ENCODE measurements at places on chromosomes 5 and 9. TPM values are rescaled to one million over a fixed set of nuclear protein-coding genes. Genes with fewer than 3 reads are reported as not detected.

DNA sequence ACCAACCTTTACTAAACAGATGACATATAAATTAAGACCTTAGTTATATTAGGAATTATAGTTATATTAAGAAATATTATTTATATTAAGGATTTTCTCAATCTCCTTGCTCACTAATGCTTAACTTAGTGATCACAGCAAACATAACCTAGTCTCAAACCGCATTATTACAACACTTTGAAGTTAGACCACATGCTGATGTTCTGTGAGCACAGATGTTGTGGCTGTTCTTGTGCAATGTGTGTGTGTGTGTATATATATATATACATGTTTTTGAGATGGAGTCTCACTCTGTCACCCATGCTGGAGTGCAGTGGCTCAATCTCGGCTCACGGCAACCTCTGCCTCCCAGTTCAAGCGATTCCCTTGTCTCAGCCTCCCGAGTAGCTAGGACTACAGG is 20.5 kb downstream of the ELP1 start:
- no peak for DNase-seq
- no peak overlapping the region for H3K4me3 ChIP-seq
- no peaks in the 10 kb centered on the region for H3K4me1 ChIP-seq
- H3K27me3 ChIP-seq: no peaks in the 10 kb centered on the region

DNA sequence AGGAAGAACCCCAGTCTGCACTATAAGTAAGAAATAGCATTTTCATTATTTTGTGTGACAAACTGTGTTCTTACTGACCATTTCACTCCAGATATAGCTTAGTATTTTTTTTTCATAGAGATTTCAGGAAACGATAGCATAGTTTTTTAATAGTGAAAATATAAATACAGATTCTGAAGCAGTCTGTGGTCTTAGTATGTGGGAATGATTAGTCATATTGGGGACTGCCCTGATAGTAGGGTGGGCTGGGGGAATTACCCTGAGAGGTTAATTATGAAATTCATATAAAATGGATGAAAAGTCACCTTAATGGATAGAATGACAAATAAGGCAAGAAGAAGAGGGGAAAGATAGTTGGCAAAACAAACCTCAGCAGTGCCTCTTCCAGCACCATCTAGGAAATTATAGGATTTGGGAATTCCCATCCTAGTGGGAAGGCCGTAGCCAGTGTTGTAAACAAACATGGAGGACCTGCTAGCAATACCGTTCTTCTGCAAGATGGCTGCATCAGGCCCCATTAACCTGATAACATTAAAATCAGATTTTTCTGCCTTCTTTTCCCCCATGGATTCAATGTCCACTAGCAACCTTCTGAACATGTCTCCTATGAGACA is 23.7 kb upstream of the NR3C1 start:
- H3K27ac ChIP-seq: no peak overlapping the region
- no peak for DNase-seq
- no peaks in the 10 kb centered on the region for H3K4me1 ChIP-seq
- H3K36me3 ChIP-seq: no peaks in the 10 kb centered on the region

- peaks cover 27% of the 10 kb centered on the region for H3K4me1 ChIP-seq
- no peaks in the 10 kb centered on the region for H3K36me3 ChIP-seq
- peak overlapping the region; percentile 100 for H3K27ac ChIP-seq
- H3K4me3 ChIP-seq: peak overlapping the region; percentile 61
- no peaks in the 10 kb centered on the region for H3K27me3 ChIP-seq
These were observed 644 bp downstream of the IER5L start for GRCh38 chr9:129177443-129177790.

GRCh38 chr5:56112526-56113121 is 117.9 kb upstream of the IL6ST start:
- no peak overlapping the region for H3K27ac ChIP-seq
- DNase-seq: no peak
- H3K4me1 ChIP-seq: peaks cover 34% of the 10 kb centered on the region
- H3K4me3 ChIP-seq: no peak overlapping the region

GRCh38 chr9:71250581-71250980 is 129.2 kb upstream of the TRPM3 start:
- no peak overlapping the region for H3K27ac ChIP-seq
- no peaks in the 10 kb centered on the region for H3K27me3 ChIP-seq
- no peaks in the 10 kb centered on the region for H3K4me1 ChIP-seq

DNA sequence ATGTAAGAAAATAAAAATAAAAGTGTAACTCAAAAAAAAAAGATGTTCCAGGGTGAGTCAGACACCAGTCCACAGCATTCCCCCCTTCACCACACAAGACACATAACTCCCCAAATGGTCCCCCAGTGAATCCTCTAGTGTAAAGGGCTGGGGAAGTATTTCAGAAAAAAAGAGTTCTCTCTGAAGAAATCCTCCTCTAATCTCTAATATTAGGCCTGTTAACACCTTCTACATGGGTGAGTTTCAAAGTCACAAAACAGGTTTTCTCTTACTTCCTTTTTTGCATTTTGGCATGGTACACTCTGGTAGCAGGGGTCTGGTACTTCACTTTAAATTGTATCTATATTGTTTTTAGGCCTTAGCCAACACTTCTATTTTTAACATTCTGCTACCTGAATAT is 28.2 kb downstream of the RNF145 start:
- peak overlapping the region; percentile 26 for H3K27ac ChIP-seq
- DNase-seq: no peak
- no peak overlapping the region for H3K4me3 ChIP-seq
- H3K4me1 ChIP-seq: peaks cover 46% of the 10 kb centered on the region

GRCh38 chr9:129172816-129173215 is 5.2 kb downstream of the IER5L start:
- DNase-seq: no peak
- H3K36me3 ChIP-seq: no peaks in the 10 kb centered on the region
- H3K4me3 ChIP-seq: no peak overlapping the region
- H3K27ac ChIP-seq: peak overlapping the region; percentile 98
- H3K27me3 ChIP-seq: no peaks in the 10 kb centered on the region
- peaks cover 50% of the 10 kb centered on the region for H3K4me1 ChIP-seq

- H3K4me1 ChIP-seq: peaks cover 3% of the 10 kb centered on the region
- H3K27ac ChIP-seq: no peak overlapping the region
- H3K27me3 ChIP-seq: no peaks in the 10 kb centered on the region
- no peaks in the 10 kb centered on the region for H3K36me3 ChIP-seq
- no peak for DNase-seq
- H3K4me3 ChIP-seq: no peak overlapping the region
These were observed 1.1 kb upstream of the DOCK2 start for GRCh38 chr5:169635936-169636335.

- no peaks in the 10 kb centered on the region for H3K36me3 ChIP-seq
- H3K27ac ChIP-seq: no peak overlapping the region
- peak; percentile 52 for DNase-seq
- no peak overlapping the region for H3K4me3 ChIP-seq
- no peaks in the 10 kb centered on the region for H3K27me3 ChIP-seq
- H3K4me1 ChIP-seq: no peaks in the 10 kb centered on the region
These were observed 6.3 kb upstream of the TRMT10B start for GRCh38 chr9:37747271-37747753.

GRCh38 chr9:113360242-113360842 is 11.0 kb downstream of the BSPRY start:
- H3K36me3 ChIP-seq: no peaks in the 10 kb centered on the region
- DNase-seq: no peak
- no peak overlapping the region for H3K4me3 ChIP-seq
- no peak overlapping the region for H3K27ac ChIP-seq
- peaks cover 16% of the 10 kb centered on the region for H3K4me1 ChIP-seq

DNA sequence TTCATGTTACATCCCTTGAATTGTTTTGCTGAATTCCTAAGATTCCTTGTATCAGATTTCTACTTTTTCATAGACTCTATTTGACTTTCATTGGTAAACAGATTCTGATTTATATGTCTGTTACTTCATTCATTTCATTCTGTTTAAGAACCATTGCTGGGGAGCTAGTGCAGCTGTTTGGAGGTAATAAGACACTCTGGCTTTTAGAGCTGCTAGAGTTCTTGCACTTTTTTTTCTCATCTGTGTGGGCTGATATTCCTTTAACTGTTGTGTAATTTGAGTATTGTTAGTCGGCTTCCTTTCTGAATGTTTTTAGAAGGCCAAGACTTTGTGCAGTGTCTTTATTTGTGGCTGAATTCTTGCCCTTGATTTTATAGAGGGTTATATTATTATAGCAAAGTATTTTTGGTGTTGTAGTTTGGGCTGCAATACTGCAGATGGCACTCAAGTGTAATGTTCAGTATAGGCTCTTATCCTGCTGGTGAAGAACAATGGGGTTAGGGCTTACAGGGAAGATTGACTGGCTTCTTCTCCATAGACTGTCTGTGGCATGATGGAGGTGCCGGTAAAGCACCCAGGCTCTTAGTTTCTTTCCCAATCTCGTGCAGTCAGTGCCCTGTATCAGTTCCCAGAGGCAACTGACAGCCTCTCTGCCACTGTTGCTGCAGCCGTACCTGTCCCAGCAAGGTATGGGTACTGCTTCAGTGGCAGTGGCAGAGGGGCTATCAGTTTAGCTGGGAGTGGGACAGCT is 162.2 kb downstream of the OXCT1 start:
- no peak overlapping the region for H3K4me3 ChIP-seq
- no peak overlapping the region for H3K27ac ChIP-seq
- DNase-seq: no peak
- H3K27me3 ChIP-seq: no peaks in the 10 kb centered on the region
- no peaks in the 10 kb centered on the region for H3K36me3 ChIP-seq
- H3K4me1 ChIP-seq: no peaks in the 10 kb centered on the region

- H3K27ac ChIP-seq: no peak overlapping the region
- H3K27me3 ChIP-seq: no peaks in the 10 kb centered on the region
- no peak for DNase-seq
- H3K4me3 ChIP-seq: no peak overlapping the region
These were observed 8.1 kb upstream of the SLC2A8 start for GRCh38 chr9:127388856-127389238.

- no peak overlapping the region for H3K27ac ChIP-seq
- peaks cover 5% of the 10 kb centered on the region for H3K4me1 ChIP-seq
- no peaks in the 10 kb centered on the region for H3K27me3 ChIP-seq
- peaks cover 5% of the 10 kb centered on the region for H3K36me3 ChIP-seq
- no peak overlapping the region for H3K4me3 ChIP-seq
- no peak for DNase-seq
These were observed 97.1 kb downstream of the SLC44A1 start for GRCh38 chr9:105341434-105342146.

- no peaks in the 10 kb centered on the region for H3K36me3 ChIP-seq
- DNase-seq: no peak
- no peak overlapping the region for H3K27ac ChIP-seq
- no peak overlapping the region for H3K4me3 ChIP-seq
- H3K4me1 ChIP-seq: no peaks in the 10 kb centered on the region
These were observed 129.9 kb upstream of the ANKH start for GRCh38 chr5:15001517-15001916.

- no peak overlapping the region for H3K27ac ChIP-seq
- H3K4me3 ChIP-seq: no peak overlapping the region
- H3K27me3 ChIP-seq: no peaks in the 10 kb centered on the region
- H3K36me3 ChIP-seq: no peaks in the 10 kb centered on the region
These were observed 340.6 kb downstream of the ASTN2 start for GRCh38 chr9:117074342-117074662.

- H3K36me3 ChIP-seq: no peaks in the 10 kb centered on the region
- H3K27ac ChIP-seq: no peak overlapping the region
- no peaks in the 10 kb centered on the region for H3K27me3 ChIP-seq
- H3K4me1 ChIP-seq: no peaks in the 10 kb centered on the region
- DNase-seq: no peak
These were observed 179.8 kb downstream of the DCP2 start for GRCh38 chr5:113156271-113156877.

GRCh38 chr9:108053555-108054061 is 564.0 kb upstream of the KLF4 start:
- no peaks in the 10 kb centered on the region for H3K36me3 ChIP-seq
- no peaks in the 10 kb centered on the region for H3K27me3 ChIP-seq
- H3K27ac ChIP-seq: no peak overlapping the region

The SPIN1 gene
- 91.9 TPM for total RNA-seq

The GABRB2 gene
- 0.11 TPM for total RNA-seq

The MLANA gene
- not detected for total RNA-seq

The EGR1 gene
- total RNA-seq: 14.1 TPM

The ACER2 gene
- 4.4 TPM for total RNA-seq

The TOR4A gene
- total RNA-seq: 11.2 TPM

Measured in thyroid gland (tissue), 4 donors.